ENCODE measurements at places on chromosomes 7 and 10.

DNA sequence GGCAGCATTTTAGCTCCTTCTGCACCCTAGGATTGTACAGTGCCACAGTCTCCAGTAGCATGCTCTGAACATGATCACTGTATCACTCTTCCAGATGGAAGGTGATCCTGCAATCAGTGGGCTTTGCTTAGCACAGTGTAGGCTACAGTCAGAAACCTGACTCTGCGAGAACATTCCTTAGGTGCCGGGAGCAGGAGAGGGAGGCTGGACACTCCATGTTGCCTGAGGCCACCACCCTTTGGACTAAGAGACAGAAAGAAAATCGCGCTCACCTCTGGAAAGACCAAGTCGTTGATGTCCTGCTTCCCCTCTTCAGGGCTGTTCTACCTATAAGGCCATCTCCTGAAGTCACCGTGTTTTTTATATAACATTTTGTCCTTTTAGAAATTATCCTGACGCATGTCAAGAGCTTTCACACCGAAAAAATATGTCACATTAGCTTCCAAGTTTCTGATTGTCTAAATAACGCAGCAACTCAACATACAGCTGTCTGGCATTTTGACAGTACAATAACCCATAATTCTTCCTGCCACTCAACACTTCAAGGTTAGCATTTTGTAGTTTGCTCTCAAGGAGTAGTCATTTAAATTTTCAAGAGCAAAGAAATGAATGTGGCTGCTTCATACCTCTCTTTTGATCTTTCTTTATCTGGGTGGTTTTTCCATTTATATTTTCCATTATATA lies 563.1 kb downstream of the LRMDA start:
- DNase-seq: no peak

GRCh38 chr7:135414850-135415439 lies 95.0 kb downstream of the CNOT4 start:
- no peak for DNase-seq

GRCh38 chr10:85613391-85613790 lies 753.2 kb downstream of the GRID1 start:
- no peak for DNase-seq

DNA sequence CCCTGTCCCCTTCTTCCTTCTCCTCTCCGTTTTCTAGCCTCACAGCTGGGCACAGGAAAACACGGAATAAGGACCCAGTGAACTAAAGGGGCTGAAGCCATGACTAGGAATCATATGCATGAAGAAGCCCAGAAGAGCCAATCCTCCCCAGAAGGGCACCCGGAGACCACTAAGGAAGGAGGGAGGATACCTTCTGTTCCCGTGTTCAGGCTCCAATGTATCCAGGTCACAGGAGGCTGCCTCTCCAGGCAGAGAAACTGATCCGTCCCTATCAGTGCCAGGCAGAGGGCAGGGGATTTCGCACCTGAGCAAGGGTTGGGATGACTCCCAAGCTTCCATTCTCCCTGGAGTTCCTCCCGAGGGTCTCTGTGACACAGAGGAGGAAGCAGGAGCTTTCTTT lies 246.6 kb downstream of the SNX10 start:
- no peak for DNase-seq

DNA sequence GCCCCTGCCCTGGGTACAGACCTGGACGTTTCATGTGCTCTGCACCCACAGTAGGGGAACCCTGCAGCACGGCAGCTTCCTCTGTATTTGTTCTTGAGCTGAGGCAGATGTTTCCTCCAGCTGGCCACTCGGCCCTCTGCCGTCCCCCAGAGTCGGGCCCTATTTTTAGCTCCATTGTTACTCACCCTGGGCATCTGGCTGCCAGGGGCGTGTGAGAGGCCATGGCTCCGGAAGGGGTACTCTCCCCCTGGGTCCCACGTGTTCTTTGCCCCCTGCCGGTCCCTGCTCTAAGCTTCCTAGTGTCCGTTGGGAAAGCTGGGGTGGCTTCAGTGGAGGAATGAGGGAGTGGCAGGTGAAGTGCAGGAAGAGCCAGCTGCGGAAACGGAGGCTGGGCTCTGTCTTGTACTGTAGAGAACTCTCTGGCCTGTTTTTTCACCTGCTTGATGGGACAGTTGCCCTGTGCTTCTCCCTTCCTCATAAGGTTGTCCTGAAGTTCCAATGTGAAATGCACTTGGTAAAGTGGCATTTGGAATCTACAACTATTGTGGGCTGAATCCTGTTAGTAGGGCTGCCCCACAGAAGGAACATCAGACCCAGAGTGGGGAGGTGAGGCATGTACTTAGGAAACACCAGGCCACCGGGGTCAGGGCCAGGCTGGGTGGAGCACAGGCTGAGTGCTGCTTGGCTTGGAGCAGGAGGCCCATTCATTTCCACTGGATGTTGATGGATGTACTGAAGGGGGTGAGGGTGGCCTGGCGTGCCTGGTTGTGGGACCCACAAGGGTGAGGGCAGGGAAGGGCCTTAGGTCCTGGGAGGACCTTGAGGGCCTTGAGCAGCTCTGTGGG lies 30.6 kb downstream of the PALD1 start:
- DNase-seq: no peak

GRCh38 chr7:22350466-22351328 lies 6.3 kb downstream of the RAPGEF5 start:
- DNase-seq: no peak

- no peak for DNase-seq
Observed at GRCh38 chr10:18456984-18457383, 194.4 kb downstream of the NSUN6 start.

- no peak for DNase-seq
Observed at GRCh38 chr7:21782996-21783395, 162.7 kb downstream of the CDCA7L start.

- DNase-seq: no peak
Observed at GRCh38 chr7:157586426-157586955, 249.7 kb downstream of the DNAJB6 start.

DNA sequence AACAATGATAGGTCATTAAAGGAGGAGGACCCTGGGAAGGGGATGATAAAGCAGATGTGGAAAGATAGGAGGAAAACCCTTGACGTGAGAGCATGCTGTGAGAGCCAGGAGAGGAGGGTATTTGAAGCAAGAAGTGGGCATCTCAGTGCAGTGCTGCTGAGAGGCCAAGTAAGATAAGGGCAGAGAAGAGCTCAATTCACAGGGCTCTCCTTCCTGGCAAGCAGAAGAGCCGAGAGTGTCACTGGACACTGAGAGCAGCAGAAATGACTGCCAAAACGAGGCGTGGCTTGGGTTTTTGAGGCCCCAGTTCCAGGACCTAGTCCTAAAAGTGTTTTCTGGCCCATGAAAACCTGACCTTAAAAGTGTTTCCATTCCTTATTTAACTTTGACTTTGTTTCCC lies 213.5 kb downstream of the LHFPL3 start:
- DNase-seq: no peak

- DNase-seq: no peak
Observed at GRCh38 chr10:865924-866576, 65.5 kb downstream of the LARP4B start.

DNA sequence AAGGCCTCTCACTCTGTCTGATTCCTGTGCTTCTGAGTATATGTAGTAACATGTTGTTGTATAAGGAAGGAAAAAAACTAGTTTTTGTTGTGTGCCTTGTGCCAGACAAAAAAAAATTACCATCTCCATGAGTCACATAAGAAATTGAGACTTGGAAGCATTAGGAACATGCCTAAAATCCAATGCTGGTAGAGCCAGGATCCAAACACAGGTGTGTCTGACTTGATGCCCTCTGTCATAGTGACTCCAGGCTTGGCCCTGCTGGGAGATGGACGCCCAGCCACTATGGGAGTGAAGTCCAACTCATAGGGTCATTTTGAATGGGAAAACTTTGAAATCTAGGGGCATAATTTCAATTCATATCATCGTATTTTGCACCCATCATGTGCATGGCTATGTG lies 38.0 kb downstream of the PYROXD2 start:
- DNase-seq: no peak

DNA sequence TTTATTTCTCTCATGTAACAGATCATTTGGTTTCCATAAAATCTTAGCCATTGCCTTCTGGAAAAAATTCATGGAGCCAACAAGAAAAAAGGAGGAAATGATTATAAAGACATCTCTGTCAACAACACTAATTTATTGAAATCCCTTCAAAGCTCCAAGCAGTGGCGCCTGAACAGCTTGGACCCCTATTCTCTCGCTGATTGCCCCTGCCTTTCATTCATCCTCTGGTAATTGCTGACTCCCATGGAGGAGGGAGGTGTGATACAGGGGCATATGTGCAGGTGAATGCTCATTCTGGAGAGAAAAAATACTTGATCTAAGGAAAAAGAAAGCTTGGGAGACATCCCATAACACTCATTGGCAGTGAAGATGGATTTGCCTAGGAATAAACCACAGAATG lies 345.5 kb downstream of the FGFR2 start:
- no peak for DNase-seq

Measured in activated T-helper 1 cell treated with Interleukin-2 at 50 U/mL for 16 hours (primary cell).